Endothelial cell of umbilical vein (primary cell): ENCODE measurements at places on chromosomes 3 and 15. TPM values are rescaled to one million over a fixed set of nuclear protein-coding genes. Genes with fewer than 3 reads are reported as not detected.
A peak's percentile ranks its signal among the peaks of the same experiment; 100 is the strongest.

ADAMTS17 gene
- total RNA-seq, result not detected in 2 replicates

FBLN2 gene
- total RNA-seq, result 0.07 and 1.4 TPM in 2 replicates

GRCh38 chr3:55416331-55416821 lies 70.7 kb downstream of the WNT5A start:
- no peak for DNase-seq

ZDHHC19 gene
- total RNA-seq, result not detected in 2 replicates

DNA sequence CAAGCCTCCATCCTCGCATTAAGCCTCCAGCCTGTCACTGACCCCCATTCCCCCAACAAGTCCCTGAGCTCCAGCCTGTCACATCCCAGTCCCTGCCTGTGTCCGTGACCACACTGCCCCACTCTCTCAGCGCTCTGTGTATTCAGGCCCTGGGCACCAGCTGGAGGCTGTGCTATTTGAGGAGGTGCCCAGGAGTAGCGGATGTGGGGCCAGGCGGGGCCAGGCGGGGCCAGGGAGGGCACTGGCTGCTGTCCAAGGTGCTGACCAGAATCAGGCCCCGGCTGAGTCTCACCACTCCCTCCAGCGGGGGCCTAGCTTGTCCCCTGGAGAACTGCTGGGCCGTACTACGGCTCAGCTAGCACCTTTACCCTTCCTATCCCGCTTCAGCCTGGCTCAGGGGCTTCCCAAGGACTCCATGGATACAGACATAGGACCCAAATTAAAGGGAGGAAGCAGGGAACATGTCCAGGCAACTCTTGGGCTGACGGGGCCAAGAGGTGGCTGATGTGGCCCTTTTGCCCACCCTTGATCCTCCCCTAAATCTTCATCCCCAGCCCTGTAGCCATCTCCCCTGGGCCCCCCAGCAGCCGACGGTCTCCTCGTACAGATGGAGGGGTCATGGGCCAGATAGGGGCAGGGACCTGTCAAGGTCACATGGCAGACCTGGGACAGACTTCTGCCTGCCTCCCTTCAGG lies 1.1 kb downstream of the HHATL start:
- DNase-seq, result peak; percentile 15

HDC gene
- total RNA-seq, result not detected in 2 replicates
